ENCODE measurements at places on chromosomes 7 and 10. TPM values are rescaled to one million over a fixed set of nuclear protein-coding genes. Genes with fewer than 3 reads are reported as not detected.

Gene MAGI2
- total RNA-seq, result 10.7 TPM

Gene POLR2J2
- total RNA-seq, result 1.7 TPM

Gene OR9A2
- 0.34 TPM for total RNA-seq

Gene TMEM196
- not detected for total RNA-seq
